A375 (cell line): ENCODE measurements at places on chromosomes 1 and 21. TPM values are rescaled to one million over a fixed set of nuclear protein-coding genes. Genes with fewer than 3 reads are reported as not detected.

Gene ZSCAN20
- 2.9 and 3.6 TPM in 2 replicates for total RNA-seq

Gene MARK1
- 3.4 and 4.5 TPM in 2 replicates for total RNA-seq

Gene CYB561D1
- total RNA-seq = 2.9 and 3.1 TPM in 2 replicates

Gene SPRR2E
- total RNA-seq = not detected in 2 replicates

Gene S100A14
- total RNA-seq = 1.1 and 1.8 TPM in 2 replicates

Gene FHAD1
- total RNA-seq = 0.16 and 0.30 TPM in 2 replicates

Gene KCTD3
- 45.5 and 47.0 TPM in 2 replicates for total RNA-seq

Gene OR10Z1
- not detected in 2 replicates for total RNA-seq

Gene PRMT6
- total RNA-seq = 27.2 and 28.2 TPM in 2 replicates

Gene KIRREL1
- 111 and 119 TPM in 2 replicates for total RNA-seq

Gene PDZK1
- total RNA-seq = 0.49 and 1.2 TPM in 2 replicates

Gene CRYBG2
- 0.03 TPM in 1 of 2 replicates, not detected in the other for total RNA-seq

Gene ZNHIT6
- 8.7 and 8.9 TPM in 2 replicates for total RNA-seq

Gene AKR1A1
- total RNA-seq = 74.3 and 76.6 TPM in 2 replicates

Gene GSTM1
- total RNA-seq = 10.0 and 19.7 TPM in 2 replicates

Gene RGS21
- total RNA-seq = not detected in 2 replicates

Gene SDC3
- 42.8 and 49.1 TPM in 2 replicates for total RNA-seq

Gene MPZ
- total RNA-seq = 6.0 and 6.9 TPM in 2 replicates

Gene HECTD3
- total RNA-seq = 11.8 and 13.5 TPM in 2 replicates

Gene PODN
- total RNA-seq = not detected in 2 replicates

Gene G0S2
- total RNA-seq = not detected in 2 replicates

Gene NUF2
- total RNA-seq = 62.6 and 64.6 TPM in 2 replicates

Gene PLEKHN1
- total RNA-seq = 4.0 and 4.1 TPM in 2 replicates

Gene IL19
- not detected in 2 replicates for total RNA-seq

Gene PGLYRP4
- total RNA-seq = not detected in 2 replicates

Gene TESK2
- 4.0 and 5.4 TPM in 2 replicates for total RNA-seq

Gene MROH9
- total RNA-seq = not detected in 2 replicates

Gene S100A7A
- total RNA-seq = not detected in 2 replicates

Gene ALX3
- not detected in 2 replicates for total RNA-seq

Gene KCNJ10
- not detected in 2 replicates for total RNA-seq

Gene EXTL2
- total RNA-seq = 13.4 and 19.2 TPM in 2 replicates

Gene TMEM79
- 3.1 and 4.0 TPM in 2 replicates for total RNA-seq

Gene IGFN1
- 0.32 and 0.49 TPM in 2 replicates for total RNA-seq

Gene GUCA2B
- total RNA-seq = not detected in 2 replicates

Gene MAD2L2
- 91.0 and 100 TPM in 2 replicates for total RNA-seq

Gene CD53
- total RNA-seq = not detected in 2 replicates

Gene PRR9
- total RNA-seq = not detected in 2 replicates

Gene KRTAP22-1
- total RNA-seq = not detected in 2 replicates

Gene SH2D1B
- 3.0 TPM in 2 replicates for total RNA-seq

Gene MNDA
- total RNA-seq = not detected in 2 replicates

Gene PAQR6
- total RNA-seq = 20.0 and 20.7 TPM in 2 replicates

Gene ZNF695
- 10.7 and 17.2 TPM in 2 replicates for total RNA-seq

Gene AMIGO1
- total RNA-seq = 3.0 and 3.7 TPM in 2 replicates

Gene MSH4
- total RNA-seq = 0.04 and 0.08 TPM in 2 replicates

Gene SAMSN1
- not detected in 2 replicates for total RNA-seq

Gene SPRR5
- not detected in 2 replicates for total RNA-seq

Gene FBXO44
- total RNA-seq = 6.7 and 11.0 TPM in 2 replicates

Gene RAB7B
- total RNA-seq = 4.6 and 4.7 TPM in 2 replicates

Gene SLC5A3
- 13.7 and 14.8 TPM in 2 replicates for total RNA-seq

Gene STUM
- total RNA-seq = not detected in 2 replicates
